ENCODE measurements at places on chromosomes 4 and X.

- H3K4me1 ChIP-seq: no peaks in the 10 kb centered on the region
- no peaks in the 10 kb centered on the region for H3K36me3 ChIP-seq
- no peak overlapping the region for H3K4me3 ChIP-seq
- H3K27me3 ChIP-seq: no peaks in the 10 kb centered on the region
- no peak for DNase-seq
- no peak overlapping the region for H3K27ac ChIP-seq
These were observed 3.6 kb upstream of the TDO2 start for GRCh38 chr4:155899891-155900290.

GRCh38 chr4:74297539-74297938, 10.7 kb upstream of the EPGN start:
- H3K27ac ChIP-seq: no peak overlapping the region
- no peaks in the 10 kb centered on the region for H3K27me3 ChIP-seq
- no peak overlapping the region for H3K4me3 ChIP-seq
- H3K4me1 ChIP-seq: no peaks in the 10 kb centered on the region
- no peaks in the 10 kb centered on the region for H3K36me3 ChIP-seq

DNA sequence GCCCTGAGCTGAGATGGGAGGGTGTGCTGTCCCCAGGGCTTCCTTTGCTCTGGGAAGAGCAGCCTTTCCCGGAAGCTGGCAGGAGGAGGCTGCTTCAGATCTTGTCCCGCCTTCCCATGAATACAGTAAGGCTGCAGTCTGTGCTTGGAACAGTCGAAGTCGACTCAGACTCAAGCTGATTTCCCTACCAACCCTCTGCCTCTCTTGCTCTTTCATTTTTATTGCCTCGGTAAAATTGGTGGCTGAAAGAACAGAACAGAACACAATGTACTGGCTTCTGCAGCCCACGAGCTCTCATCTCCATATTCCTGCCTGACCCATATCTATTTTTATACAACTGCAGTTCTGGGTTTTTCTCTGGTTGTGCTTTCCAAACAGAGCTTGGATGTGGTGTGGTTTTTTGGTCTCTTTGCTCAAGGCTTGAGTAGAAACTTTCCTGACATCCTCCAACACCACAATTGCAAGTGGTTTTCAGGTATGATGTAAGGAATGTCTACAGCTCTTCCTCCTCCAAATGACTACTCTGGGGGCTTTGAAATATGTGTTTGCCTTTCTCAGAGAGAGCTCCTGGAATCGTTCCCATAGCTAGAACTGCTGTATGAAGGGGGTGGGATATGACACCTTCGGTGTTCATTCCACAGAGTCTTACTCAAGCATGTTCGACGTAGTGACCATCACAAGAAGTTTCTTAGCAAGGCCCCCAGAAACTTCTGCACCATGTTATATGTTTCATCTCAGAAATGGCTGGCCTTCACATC, 61.3 kb downstream of the ENPP6 start:
- no peaks in the 10 kb centered on the region for H3K4me1 ChIP-seq
- no peak overlapping the region for H3K4me3 ChIP-seq
- H3K36me3 ChIP-seq: no peaks in the 10 kb centered on the region
- no peak overlapping the region for H3K27ac ChIP-seq
- no peak for DNase-seq

- H3K27ac ChIP-seq: no peak overlapping the region
- H3K4me1 ChIP-seq: peaks cover 8% of the 10 kb centered on the region
- no peaks in the 10 kb centered on the region for H3K36me3 ChIP-seq
- H3K27me3 ChIP-seq: no peaks in the 10 kb centered on the region
These were observed 2.0 kb downstream of the ADAMTS3 start for GRCh38 chr4:72567036-72567435.

DNA sequence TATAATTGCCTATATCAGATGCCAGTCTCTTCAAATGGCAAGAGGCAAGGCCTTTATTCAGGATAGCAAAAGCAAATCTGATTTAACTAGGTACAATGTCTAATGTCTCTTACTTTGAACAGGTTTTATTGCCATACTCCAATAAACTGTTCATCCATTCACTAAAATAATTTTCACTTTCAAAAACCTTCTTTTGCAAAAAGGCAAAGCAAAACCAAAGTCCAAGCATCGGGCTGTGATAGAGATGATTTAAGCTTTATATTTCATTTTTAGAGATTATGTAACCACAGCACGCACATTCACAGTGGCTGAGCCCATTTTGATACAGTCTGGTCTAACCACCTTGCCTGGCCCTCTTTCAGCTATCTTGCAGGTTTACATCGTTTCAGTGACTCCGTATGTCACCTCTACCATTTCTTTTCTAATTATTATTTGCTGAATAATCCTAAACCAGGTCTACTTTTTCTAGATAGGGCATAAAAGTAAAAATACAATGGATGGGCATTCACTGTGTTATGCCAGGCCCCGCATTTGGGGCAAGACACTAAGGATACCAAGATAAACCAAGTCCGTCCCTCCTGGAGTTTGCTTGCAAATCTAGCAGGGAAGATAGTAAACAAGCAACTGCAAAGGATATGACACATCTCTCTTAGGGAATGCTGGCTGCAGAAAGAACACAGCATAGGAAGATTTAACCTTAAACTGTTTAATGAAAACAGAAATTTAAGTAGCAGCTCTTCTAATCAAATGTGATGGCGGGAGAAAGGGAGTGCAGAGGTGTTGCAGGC, 1.8 kb downstream of the CASP3 start:
- no peak overlapping the region for H3K27ac ChIP-seq
- H3K4me1 ChIP-seq: peaks cover 29% of the 10 kb centered on the region
- H3K4me3 ChIP-seq: peak overlapping the region; percentile 89
- DNase-seq: no peak

- H3K36me3 ChIP-seq: no peaks in the 10 kb centered on the region
- no peaks in the 10 kb centered on the region for H3K27me3 ChIP-seq
- no peak overlapping the region for H3K4me3 ChIP-seq
- H3K4me1 ChIP-seq: no peaks in the 10 kb centered on the region
- no peak overlapping the region for H3K27ac ChIP-seq
These were observed 519.2 kb upstream of the DIPK2B start for GRCh38 chrX:45719751-45720501.

GRCh38 chr4:57943682-57944081, 833.5 kb upstream of the IGFBP7 start:
- DNase-seq: no peak
- no peaks in the 10 kb centered on the region for H3K36me3 ChIP-seq
- no peak overlapping the region for H3K4me3 ChIP-seq
- no peak overlapping the region for H3K27ac ChIP-seq
- no peaks in the 10 kb centered on the region for H3K27me3 ChIP-seq

DNA sequence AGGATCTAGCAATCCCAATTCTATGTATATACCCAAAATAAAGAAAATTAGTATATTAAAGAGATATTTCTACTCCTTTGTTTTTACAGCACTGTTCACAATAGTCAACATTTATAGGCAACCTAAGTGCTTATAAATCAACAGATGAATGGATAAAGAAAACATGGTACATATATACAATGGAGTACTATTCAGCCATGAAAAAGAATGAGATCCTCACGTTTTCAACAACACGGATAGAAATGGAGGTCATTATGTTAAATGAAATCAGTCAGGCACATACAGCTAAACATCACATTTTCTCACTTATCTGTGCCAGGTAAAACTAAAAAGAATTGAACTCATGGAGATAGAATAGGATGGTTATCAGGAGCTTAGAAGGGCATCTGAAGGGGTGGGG, 45.6 kb upstream of the PABPC5 start:
- no peaks in the 10 kb centered on the region for H3K4me1 ChIP-seq
- no peaks in the 10 kb centered on the region for H3K27me3 ChIP-seq

- DNase-seq: peak; percentile 11
- H3K27me3 ChIP-seq: no peaks in the 10 kb centered on the region
- H3K36me3 ChIP-seq: no peaks in the 10 kb centered on the region
These were observed 4.3 kb upstream of the DGAT2L6 start for GRCh38 chrX:70172964-70173363.

Data from neural progenitor cell (in vitro differentiated cells).